GM12891 (cell line): ENCODE measurements at places on chromosomes 7 and 10.

DNA sequence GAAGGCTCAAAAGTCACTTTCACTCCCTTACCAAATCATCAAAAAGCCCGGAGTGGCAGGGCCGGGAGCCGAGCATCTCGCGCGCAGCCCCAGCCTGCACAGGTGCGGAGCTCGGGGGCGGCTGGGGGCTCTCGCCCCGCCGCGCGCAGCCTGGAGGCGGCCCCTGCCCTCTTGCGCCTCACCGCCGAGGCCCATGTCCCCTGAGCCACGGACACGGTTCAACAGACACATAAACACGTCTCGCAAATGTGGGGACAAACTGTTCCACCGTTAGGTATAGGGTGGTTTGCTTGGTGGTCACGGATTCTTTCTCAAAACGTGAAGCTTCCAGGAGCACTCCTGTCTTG, 700 bp downstream of the GSAP start:
- peak; percentile 27 for DNase-seq

DNA sequence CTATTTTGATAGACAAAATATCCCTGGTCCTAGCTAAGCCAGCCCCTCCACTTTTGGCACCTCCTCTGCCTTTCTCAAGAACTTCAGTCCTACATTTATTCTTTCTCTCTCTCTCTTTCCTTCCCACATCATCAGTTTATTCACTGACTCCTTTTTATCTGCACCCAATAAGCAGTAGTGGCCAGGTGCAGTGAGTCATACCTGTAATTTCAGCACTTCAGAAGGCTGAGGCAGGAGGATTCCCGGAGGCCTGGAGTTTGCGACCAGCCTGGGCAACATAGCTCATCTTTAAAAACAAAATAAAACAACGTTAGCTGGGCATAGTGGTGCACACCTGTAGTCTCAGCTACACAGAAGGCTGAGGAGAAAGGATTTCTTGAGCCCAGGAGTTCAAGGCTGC, 19.4 kb upstream of the NRP1 start:
- DNase-seq, result no peak

DNA sequence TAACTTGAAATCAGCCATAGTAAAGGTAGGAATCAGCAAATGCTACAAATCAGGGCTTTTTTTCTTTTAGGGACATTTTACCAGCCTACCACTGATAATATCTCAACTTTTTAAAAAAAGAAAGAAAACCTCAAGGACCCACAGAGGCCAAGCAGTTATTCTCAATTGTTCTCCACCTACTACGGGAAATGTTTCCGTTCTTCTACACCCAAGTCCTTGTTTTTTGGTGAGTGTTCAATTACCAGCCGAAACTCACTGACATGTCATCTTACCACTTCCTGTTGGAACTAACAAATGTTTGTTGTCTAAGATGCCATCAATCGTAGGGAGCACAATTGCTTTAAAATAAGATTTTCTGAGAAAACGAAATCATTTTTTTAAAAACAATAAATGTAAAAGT, 50.2 kb upstream of the CDK1 start:
- no peak for DNase-seq

DNA sequence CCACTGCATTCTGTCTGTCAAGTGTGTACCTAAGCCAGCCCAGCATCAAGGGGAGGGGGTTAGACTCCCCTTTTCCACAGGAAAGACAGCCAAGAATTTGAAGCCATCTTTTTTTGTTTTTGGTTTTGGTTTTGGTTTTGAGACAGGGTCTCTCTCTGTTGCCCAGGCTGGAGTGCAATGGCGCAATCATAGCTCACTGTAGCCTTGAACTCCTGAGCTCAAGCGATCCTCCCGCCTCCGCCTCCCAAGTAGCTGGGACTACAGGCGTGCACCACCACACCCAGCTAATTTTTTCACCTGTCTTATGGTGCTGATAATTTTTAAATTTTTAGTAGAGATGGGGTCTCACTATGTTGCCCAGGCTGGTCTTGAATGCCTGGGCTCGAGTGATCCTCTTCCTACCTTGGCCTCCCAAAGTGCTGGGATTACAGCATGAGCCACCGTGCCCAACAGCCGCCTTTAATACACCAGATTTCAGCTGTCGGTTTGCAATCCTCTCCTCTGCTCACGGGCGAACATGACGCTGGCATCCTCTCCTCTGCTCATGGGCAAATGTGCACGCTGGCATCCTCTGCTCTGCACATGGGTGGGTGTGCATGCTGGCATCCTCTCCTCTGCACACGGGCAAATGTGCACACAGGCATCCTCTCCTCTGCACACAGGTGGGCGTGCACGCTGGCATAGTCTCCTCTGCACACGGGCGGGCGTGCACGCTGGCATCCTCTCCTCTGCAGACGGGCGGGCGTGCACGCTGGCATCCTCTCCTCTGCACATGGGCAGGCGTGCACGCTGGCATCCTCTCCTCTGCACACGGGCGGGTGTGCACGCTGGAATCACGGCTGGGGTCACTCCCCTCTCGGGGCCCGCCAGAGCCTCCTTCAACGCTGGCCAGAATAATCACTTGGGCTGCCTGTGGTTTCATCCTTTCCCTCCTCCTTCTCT, 56.0 kb upstream of the PDGFA start:
- DNase-seq, result no peak

DNA sequence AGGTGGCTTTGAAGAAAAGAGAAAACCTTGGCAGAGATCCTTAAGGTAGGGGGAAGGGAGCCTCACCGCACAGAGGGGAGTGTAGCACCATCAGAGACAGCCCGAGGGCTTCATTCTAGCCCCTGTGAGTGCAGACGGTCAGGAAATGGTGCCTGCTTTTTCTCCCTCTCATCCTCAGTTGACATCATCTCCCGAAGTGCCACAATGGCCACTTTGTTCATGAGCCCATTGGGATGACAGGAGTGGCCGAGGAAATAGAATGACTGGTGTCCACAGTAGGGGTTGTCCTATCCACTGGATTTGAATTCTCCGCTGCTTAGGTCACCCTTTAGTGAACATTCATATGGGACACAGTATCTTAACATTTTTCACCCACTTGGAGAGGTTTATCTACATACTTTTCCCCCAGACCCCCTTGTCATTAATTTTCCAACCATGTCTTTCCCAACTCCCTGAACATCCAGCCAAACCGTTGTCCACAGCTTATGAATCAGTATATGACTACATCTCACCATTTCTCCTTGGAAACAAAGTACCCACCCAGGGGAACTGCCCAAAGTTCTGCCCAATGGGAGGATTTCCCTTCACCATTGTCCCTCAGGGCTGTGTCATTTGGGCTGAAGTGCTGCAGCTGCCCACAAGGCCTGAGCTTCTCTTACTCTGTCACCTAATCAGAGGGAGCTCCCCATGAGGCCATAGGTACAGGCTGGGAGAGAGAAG, 108.8 kb downstream of the ADCY1 start:
- no peak for DNase-seq

GRCh38 chr10:32471232-32471631, 25.3 kb downstream of the CCDC7 start:
- no peak for DNase-seq

DNA sequence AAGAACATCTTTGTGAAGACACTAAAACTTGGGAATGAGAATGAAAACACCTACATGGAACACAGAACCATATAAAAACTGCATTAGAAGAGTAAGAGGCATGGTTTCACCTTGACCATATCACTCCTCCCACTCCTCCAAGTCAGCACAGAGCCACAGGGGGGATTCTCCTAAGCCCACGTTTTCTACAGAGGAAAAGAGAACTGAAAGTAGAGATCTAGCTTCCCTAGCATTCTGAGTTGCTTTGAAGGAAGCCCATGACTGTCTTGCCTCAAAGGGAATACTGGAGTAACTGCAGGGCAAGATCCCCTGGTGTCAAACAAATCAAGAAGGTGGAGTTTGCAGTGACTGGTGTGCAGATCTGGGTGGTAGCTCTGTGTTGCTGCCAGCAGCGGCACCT, 43.9 kb downstream of the HBP1 start:
- DNase-seq, result no peak

DNA sequence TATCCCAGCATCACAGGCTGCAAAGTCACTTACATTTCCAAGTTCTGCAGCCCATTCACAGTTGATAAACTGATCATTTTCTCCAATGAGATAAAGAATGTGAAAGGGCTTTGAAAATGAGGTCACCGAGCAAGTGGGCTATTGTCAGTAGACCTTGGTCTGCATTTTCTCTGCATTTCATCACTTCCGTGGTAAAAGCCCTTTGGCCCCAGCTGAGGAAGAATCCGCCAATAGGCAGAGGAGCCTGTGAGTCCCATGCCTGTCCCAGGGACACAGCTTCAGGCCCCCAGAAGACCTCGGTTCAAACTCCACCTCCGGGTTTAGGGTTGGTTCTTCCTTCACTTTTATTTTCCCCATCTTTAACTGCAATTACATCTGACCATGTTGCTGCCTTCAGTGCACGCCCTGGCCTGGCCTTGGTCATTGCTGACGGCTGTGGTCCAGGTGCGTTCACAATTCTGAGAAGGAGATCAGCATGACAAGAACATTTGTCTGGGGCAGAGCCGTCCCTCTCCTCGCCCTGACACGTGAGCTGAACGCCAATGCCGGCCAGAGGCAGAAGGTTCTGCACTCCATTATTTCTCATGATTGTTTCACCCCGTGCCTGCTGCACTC, 292.5 kb downstream of the TCERG1L start:
- no peak for DNase-seq

DNA sequence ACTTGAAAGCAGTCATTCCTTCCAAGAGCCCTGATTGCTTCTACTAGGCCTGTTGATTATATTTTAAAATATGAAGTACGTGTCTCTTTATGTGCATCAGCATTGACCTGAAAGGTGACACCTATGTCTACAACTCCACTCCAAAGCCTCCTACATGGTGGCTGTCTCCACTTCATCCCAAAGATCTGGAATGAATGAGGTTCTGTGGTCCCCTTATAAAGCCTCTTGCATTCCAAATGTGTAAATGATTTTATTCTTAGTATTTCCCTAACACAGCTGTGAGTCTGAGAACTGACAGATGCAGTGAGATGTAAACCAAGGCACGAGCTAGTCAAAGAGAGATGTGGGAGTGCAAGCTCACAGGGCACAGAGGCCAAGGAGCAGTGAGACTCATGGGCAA, 176.0 kb upstream of the SVIL start:
- DNase-seq, result no peak

DNA sequence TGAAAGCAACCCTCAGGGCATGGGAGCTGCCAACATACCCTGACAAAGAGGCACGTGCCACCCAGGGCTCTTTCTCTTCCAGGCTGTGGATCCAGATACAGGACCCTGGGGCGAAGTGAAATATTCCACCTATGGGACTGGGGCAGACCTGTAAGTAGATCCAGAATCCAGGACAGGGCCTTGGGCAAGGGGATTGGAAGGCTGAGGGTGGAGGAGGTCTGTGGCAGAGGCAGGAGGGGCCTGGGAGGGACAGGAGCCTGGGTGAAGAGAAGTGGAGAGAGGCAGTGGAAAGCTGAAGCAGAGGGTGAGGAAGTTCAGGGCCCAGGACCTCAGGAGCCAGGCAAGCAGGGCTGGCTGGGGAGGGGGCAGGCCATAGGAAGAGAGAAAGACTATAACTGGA, 13.8 kb downstream of the LRIT2 start:
- no peak for DNase-seq

DNA sequence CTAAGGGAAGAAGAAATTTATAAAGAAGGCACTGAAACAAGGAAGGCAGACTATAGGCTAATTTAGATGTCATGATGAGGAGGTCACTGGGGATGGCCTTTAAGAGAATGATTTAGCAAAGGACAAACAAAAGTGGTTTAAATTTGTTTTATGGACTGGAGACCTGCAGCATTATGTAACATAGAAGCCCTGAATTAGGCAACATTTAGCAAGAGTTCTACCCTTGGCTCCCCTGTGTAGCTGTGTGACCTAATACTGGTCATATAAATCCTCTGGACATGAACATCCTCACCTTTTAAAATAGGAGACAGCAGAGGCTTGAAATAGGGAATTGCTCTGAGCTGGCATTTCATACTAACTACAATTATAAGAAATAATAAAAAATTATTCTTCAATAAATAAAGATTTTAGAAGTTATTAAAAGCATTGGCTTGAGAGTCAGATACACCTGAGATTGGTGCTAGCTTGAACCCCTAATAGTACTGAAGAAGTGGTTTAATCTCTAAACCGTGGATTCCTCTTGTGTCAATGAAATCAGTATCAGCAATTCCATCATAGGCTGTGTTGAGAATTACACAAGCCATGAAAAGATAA, 48.9 kb downstream of the RNLS start:
- DNase-seq, result no peak

DNA sequence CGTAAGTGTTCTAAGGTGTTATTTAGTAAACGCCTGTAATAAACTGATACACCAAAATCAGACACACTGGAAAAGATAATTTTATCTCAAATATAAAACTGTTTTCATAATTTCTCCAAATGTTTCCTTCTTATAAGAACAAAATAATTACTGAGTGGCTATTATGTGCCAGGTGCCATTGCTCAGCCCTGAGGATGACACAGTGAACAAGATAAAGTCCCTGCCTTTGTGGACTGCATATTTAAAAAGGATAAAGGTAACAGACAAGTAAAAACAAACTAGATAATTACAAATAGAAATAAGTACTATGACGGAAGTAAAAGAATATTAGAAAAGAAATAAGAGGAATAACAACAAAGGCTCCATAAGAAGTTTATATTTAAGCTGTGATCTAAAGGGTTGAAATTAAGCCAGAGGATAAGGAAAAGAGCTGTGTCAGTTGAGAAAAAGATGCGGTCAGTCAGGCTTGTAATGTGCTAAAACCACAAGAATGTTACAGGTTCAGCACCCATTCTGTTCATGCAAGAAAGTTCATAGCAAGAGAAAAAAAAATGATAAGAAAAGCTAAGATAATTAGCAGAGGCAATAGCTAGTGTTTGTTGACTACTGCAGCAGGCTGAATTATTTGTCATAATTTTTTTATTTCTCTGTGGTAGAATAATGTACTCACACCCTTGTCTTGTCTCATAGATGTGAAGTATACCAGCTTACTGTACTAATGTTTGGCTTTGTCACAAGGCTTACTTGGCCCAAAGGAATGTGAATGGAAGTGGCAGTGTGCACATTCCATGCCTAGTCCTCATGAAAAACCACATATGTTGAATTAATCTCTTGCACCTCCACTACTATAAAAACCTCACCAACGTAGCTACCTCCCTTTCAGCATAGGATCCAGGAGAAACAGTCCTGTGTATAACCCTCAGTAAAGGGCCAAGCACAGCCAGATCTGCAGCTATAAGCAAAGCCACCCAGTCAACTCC, 75.1 kb downstream of the CRPPA start:
- no peak for DNase-seq

DNA sequence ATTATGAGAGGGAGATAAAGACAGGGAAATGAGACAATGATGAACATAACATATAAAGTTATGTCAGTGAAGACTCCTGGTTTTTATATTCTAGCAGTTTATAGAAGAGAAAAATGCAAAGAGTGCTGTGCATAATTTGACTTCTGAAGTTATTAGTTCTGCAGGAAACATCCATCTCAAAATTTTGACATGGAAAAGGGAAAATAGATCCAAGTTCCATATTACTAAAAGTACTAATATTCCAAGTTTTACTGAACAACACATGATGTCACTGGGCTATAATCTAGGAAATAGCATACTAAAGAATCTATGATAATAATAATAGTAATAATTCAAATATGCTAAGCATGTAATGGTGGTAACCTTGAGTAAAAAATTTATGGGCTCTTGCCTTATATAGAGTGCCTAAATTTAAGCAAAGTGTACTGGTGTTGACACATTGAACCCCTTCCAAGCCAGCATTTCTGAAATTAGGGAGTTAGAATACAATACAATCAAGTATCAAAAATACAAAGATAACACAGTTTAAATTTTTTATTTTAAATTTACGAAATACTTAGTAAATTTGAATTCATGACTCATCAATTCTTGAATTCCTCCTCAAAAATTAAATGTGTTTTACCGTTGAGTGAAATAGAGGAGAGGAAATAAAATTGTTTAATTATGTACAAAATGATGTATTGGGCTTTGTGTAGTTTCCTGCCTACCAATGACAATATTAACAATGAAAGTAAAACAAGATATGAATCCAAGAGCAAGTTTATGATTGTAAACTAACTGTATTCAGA, 102.8 kb upstream of the KCND2 start:
- DNase-seq, result no peak
